ENCODE measurements at places on chromosomes 4 and X.

DNA sequence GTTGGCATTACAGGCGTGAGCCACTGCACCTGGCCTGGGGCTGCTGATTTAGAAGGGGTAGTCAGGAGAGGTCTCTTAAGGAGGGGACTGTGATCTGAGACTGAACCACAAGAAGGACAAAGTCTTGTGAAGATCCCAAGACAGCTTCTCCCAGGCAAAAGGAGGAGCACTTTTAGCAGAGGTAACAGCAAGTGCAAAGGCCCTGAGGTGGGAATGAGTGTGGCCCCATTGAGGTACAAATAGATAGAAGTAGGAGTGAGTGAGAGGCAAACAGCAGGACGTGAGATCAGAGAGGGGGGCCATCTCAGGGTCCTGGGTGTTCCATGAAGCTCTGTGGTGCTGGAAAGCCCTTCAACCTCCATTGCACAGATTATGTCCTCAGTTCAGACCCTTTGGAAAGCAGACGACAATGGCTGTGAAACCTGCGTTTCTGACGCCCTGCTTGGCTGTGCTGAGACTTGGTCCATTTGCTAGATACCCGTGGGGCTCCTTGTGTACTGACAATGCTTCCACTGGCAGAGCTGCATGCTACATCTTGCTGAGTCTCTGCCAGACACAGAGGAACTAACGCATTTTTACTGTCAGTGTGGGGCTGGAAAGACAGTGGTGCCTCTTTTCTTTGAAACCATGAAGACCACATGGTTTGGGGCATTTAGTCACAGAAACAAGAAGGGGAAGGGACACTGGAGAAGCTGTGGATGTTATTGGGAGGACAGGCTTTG, 1.3 kb upstream of the CCKAR start:
- no peak for DNase-seq

- no peak for DNase-seq
These were observed 51.8 kb downstream of the MAP7D3 start for GRCh38 chrX:136199365-136199764.

DNA sequence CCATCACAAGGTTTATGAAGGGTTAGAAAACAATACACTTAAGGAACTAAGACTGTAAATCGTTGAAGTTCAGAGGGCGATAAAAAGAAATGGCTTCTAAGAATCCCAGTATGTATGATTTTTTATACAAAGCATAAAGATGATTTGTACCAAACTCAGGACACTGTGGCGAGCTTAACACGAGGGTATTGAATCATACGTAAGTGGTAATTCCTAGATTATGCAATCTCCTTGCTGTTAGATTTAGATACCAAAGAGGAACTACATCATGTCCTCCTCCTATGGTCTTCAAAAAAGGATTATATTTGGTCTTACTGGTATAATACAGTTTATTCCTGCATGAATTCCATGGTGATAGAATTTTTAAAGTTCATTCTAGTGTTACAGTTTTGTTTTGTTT, 23.9 kb downstream of the NFKB1 start:
- no peak for DNase-seq

- peak; percentile 48 for DNase-seq
These were observed 3.5 kb downstream of the BCOR start for GRCh38 chrX:40094041-40094899.

- peak; percentile 61 for DNase-seq
These were observed 70.9 kb upstream of the ENPP6 start for GRCh38 chr4:184288451-184289178.

DNA sequence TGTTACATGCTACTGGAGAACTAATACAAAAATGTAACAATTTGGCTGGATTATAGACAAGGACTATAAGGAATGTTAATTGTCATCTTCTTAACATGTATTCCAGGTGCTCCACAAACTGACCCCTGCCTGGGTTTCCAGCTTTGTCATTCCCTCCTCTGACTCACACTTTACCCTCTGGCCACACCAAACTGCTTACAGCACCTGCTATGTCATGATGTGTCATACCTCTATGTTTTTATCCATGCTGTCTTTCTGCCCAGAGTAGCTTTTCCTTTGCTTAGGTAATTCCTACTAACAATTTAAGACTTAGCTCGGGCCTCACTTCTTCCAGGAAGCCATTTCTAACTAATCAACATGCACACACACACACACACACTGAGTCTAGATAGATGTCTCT, 14.0 kb upstream of the SHROOM4 start:
- no peak for DNase-seq

DNA sequence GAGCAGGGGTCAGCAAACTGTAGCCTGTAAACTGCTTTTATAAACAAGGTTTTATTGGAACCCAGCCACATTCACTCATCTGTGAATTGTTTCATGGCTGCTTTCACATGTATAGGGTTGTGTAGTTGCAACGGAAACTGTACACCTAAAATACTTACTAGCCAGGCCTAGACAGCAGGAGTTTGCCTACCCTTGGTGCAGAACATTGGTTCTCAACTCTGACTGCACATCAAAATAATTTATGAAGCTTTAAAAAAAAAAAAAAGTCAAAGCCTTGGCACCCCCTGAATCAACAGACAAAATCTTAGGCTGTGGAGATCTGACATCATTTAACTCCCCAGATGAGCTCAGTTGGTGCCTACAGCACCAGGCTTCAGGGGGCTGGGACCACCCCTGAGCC, 27.8 kb downstream of the ADGRA3 start:
- no peak for DNase-seq

DNA sequence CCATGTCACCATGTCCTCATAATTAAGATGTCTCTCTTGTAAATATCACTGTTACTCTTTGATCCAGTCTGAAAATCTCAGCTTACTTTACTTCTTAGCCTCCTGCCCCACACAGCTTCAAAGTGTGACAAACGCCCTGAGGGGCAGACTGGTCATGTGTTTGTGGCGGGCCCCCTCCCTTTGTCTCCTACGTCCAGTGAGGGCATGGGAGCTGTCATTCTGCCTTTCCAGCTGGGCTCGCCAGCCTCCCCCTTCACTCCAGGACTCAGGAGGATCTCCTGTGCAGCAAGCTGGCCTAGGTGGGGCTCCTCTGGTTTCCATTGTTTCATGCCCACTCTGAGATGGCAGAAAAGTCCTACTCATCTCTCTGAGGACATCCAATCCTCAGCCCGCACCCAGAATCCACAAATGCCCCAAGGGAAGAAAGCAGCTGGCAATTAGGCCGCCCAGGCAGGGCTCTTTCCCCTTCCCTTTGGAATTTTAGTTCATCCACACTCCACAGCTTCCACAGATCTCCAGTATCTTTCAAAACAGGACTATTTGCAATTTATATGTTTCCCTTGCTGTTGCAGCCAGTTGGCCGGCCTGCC, 86.4 kb upstream of the C4orf50 start:
- no peak for DNase-seq

DNA sequence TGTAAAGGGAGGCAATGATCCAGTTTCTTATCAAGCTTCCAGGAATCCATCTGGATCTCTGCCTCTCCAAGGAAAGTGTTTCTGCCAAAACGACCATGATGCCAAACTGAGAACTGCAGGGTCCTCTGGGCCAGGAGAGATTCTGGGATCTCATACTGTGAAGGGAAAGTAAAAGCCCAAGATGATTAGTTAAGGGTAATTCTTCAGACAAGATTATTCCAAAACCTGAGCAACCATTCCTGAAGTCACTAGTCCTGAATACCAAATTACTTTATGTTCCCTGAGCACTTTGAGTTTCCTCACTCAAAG, 42.0 kb downstream of the SRPX2 start:
- DNase-seq = no peak

GRCh38 chrX:148599404-148599803, 99.0 kb downstream of the AFF2 start:
- no peak for DNase-seq

- peak; percentile 24 for DNase-seq
These were observed 25.1 kb upstream of the JAKMIP1 start for GRCh38 chr4:6225469-6225868.

GRCh38 chrX:29587107-29587506, 628.3 kb upstream of the MAGEB2 start:
- DNase-seq = no peak

- DNase-seq = no peak
These were observed 58.0 kb upstream of the XIAP start for GRCh38 chrX:123801901-123802300.

GRCh38 chr4:174910271-174910670, 7.9 kb upstream of the ADAM29 start:
- no peak for DNase-seq

- DNase-seq = no peak
These were observed 319 bp upstream of the MAGEH1 start for GRCh38 chrX:55451626-55451989.

DNA sequence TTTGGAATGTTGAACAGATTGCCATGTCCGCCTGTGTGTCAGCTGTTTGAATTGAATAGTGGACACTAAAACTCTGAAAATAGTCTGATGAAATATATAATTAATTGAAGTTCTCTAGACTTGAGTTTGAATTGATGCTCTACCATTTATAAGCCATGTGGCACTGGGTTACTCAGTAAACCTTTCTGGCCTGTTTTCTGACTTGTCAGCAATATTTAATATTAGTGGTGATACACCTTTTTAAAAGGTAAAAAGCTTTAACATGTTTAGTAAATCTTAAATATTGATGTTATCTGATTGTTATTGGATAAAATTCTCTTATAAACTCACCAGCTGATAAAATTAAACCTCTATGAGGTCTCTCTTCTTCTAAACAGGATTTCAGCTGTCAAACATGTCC, 695.4 kb upstream of the HS3ST1 start:
- no peak for DNase-seq

GRCh38 chr4:10031668-10032590, 10.6 kb upstream of the SLC2A9 start:
- DNase-seq = no peak

GRCh38 chr4:154276496-154276895, 215.1 kb downstream of the DCHS2 start:
- DNase-seq = no peak

DNA sequence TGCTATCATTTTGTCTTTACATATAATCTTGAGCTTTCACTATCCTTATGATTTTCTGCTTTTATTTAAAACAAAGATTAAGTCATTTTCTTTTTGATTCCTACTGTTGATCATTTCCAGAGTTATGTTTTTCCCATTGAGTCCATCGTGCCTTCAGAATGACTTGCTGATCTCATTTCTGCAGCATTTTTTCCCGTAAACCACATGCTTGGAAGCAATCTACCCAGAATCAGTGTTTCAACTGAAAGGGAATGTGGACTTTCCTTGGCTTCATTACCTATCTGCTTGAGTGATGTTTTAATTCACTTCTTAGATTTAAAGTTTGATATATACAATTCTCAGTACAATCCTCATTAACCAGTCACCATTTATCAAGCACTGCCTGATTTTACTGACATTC, 192.4 kb upstream of the FSTL5 start:
- DNase-seq = no peak

All from activated T-cell treated with anti-CD3 and anti-CD28 coated beads, Interleukin-2, amount 50 U/mL, for 48 hours (primary cell).